ENCODE measurements at places on chromosomes 4 and X.
A peak's percentile ranks its signal among the peaks of the same experiment; 100 is the strongest.

DNA sequence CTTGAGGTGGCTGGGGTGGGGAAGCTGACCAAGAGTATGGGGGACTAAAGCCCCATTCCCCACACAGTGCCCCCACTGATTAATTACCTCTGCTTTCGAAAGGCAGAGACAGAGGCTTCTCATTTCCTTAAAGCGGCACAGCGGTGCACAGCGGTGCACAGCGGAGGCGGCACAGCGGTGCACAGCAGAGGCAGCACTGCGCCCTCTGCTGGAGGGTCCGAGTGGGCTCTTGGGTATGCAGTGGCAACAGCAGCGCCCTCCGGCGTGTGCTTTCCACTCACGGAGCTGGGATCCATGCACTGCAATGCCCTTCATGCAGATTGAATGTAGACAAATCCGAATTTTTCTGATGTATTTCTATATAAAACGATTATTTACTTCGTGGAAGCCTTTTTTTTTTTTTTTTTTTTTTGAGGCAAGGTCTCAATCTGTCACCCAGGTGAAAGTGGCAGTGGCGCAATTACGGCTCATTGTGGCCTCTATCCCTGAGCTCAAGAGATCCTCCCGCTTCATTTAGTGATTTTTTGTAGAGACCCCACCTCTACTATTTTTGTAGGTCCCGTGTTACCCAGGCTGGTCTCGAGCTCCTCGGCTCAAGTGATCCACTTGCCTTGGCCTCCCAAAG, 19.7 kb upstream of the PRPS2 start:
- peak; percentile 76 for DNase-seq

DNA sequence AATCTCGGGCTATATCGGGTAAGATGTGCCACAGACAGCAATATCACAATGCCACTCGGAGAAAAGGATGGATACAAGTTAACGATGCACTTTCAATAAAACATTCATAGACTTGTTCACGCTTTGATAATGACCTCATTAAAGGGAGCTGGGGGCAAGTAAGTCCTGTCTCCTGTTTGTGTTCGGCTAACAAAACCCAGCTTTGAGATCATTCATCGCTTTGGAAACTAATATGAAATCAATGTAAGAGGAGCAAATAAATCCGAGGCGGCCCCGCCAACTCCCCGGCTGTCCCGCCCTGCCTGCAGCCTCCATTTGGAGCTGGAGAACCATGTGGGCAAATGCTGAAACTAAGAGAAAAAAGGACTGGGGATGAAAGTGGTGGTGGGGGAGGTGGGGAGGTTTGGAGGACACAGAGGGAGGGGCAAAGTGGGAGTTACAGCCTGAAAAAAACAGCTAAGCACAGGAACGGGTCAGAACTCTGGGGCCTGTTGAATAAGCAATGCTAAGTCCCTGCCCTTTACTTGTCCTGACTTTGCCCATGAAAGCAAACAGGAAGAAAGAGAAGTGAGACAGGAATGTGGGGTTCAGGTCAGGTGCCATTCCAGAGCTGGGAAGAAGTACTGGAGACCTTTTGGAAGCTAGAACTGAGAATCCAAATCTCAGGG, 3.5 kb upstream of the GSX2 start:
- no peak for DNase-seq

DNA sequence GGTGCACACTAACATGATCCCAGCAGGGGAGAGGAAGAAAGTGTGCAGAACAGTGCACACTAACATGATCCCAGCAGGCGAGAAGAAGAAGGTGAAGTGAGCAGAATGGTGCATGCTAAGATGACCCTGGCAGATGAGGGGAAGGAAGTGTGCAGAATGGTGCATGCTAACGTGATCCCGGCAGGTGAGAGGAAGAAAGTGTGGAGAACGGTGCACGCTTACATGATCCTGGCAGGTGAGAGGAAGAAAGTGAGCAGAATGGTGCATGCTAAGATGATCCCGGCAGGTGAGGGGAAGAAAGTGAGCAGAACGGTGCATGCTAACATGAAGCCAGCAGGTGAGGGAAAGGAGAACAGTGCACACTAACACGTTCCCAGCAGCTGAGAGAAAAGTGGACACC, 83.7 kb downstream of the ACOX3 start:
- DNase-seq: no peak

DNA sequence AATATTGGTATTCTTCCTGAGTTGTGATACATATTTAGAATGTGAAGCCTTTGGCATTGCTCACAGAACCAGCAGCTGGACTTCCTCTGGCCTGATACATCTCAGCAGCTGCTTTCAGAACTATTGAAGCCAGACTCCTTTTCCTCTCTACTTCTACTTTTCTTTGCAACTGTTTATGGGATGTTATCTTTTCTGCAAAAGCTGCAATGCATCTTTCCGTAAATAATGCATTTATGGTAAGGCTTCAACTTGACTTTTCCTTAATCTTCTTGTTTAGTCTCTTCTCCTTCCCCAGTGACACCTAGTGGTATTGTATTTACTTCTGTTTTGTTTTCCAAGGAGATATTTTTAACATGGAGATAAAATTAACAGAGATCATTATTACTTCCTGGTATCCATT, 1548.7 kb downstream of the PCDH7 start:
- DNase-seq: no peak

DNA sequence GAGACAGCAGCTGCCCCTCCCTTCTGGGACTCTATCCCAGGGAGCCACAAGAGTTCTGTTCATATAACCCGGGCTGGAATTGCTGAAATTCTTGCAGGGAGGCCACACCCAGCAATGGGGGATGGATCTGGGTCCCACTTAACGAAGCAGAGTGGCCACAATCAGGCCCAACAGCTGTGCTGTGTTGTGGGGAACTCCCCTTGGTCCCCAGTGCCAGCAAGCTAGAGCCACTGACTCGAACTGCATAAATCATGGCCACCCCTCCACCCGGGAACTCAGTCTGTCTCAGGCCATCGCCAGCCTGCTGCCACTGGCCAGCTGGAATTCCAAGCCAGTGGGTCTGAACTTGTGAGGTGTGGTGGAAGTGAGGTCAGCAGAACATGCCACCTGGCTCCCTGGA, 111.1 kb downstream of the KLF8 start:
- no peak for DNase-seq

GRCh38 chr4:81314897-81315470, 100.0 kb upstream of the PRKG2 start:
- DNase-seq: no peak

- peak; percentile 12 for DNase-seq
Observed at GRCh38 chrX:40581336-40581920, 658 bp downstream of the ATP6AP2 start.

GRCh38 chrX:134911348-134911747, 79.4 kb upstream of the SMIM10 start:
- DNase-seq: no peak

- no peak for DNase-seq
Observed at GRCh38 chr4:29405116-29405515, 1315.1 kb upstream of the PCDH7 start.

GRCh38 chr4:64001229-64001898, 407.9 kb downstream of the TECRL start:
- DNase-seq: no peak

DNA sequence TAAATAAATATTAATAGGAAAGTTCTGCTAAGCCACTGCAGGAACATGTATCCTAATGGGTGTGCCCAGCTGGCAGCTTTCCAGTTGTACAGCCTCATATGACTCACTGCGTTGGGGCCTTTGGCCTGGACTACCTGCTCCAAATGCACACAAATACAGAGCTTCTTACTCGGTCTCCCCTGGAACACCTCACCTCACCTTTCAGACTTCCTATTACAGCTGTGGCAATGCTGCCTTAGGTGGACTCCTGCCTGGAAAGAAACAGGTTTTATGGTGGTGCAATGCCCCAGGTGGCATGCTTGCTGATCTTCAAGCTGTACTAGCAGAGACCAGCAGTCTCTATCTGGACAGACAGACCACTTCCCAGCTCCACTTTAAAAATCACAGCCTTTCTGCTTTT, 85.7 kb upstream of the EXOC1L start:
- DNase-seq: no peak

DNA sequence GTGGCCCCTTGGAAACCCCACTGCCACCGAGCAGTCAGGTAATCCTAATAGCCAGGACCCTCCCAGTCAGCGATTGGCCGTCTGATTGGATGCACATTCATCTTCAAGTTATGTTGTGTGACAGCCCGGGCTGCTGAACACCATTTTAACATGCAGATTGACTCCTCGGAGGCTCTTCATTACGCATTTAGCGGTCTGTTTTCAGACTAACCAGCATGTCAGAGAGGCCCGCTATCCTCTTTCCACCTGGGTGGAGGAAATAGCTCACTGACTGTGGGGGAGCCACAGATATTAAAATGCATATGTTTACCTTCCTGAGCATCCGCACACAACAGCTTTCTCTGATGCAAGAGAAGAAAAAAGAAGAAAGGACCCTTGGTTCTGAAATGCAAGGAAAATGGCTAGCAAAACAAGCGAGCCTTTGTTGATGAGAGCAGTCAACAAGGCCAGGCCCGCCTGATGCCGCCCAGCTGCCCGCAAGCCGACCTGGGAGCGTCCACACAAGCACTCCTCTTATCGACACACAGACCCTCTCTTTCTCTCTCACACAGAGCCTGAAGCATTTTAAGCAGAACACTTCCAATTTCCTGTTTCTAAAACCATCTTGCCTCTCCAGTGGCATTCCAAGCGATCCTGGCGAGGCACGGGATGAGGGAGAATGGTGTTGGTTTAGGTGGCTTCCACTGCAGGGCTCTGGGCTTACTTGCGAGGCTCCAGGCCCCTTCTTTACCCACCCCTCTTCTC, 118.3 kb downstream of the MGST2 start:
- DNase-seq: no peak

- no peak for DNase-seq
Observed at GRCh38 chr4:92232566-92232965, 71.2 kb upstream of the GRID2 start.

- no peak for DNase-seq
Observed at GRCh38 chr4:53132132-53132891, 233.5 kb downstream of the SCFD2 start.

DNA sequence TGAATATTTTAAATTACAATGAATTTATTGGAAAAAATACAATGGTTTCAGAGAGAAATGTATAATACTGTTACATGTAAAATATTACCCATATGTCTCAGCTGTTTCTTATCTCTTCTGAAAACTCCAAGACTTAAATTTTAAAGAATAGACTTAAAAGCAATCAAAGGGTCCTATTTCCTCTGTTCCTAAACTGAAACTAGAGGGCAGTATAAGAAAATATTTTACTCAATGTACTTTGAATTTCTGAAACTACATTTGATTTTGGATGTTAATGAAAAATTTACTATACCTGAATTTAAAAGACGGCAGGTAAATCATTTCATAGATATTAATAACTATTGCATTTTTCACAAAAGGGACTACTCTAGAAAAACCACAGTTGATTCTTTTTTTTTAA, 200.2 kb downstream of the LRBA start:
- no peak for DNase-seq

DNA sequence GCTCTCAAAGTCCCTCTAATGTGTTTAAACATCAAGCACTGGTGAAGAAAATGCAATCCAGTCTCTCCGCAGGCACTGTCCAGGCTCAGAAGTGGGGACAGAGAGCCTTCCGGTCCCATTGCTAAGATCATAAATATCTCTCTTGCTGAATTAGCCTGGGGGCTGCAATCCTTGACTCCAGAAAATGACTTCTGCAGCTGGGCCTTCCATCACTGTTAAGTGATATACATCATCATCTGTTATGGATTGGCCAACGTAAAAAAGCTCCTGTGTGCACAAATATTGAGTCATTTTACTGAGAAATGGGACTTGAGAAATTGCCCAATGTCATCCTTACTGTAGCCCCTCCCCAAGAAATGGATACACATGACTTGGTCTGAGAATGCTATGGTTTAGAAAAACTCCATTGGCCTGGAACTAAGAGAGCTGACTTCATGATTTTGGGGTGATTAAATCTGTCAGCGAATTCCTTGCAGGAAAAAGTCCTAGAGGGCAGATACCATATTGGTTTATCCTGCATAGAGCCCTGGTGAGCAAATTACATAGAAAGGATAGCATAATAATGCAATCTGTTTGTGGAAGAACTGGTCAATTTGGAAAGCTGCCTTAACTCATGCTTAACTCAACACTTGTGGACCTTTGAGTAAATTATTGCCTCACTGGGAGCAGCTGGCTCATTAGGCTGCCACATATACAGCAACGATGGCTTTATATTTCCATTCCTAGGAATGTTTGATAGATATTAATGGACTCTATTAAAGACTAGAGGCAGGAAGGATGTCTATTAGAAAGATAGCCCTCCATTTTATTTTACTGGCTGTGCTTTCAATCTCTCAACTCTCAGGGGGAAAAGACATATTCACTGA, 346.1 kb downstream of the GBA3 start:
- no peak for DNase-seq

DNA sequence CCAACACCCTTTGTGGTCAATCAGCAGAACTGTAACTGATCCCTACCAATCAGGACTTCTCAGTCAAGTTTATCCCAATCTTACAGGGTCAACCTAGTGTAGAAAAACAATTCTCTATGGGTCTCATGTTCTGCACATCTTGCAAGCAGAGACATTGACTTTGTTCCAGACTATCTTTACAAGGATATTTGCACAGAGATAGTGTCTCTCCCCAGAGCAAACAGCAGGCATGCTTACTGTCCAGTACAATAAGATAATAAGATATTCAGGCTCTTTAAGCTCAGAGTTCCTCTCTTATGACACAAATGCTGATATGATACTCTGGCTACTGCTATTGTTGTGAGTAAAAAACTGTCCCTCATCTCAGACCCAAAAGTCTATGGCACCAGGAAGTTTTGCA, 53.2 kb downstream of the ACSL4 start:
- DNase-seq: no peak

DNA sequence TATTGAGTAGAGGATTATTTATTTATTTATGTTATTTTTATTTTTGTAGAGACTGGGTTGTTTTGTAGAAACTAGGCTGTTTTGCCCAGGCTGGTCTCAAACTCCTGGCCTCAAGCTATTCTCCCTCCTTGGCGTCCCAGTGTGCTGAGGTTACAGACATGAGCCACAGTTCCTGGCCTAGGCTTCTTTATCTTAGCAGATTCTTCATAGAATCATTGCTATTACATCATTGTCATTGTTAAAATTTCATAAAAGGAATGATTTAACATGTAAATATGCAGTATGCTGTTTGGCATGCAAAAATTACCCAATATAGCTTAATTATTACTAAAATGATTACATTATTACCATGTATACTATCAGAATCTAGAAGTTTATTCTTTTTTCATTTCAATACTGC, 24.2 kb downstream of the SULT1E1 start:
- DNase-seq: no peak

DNA sequence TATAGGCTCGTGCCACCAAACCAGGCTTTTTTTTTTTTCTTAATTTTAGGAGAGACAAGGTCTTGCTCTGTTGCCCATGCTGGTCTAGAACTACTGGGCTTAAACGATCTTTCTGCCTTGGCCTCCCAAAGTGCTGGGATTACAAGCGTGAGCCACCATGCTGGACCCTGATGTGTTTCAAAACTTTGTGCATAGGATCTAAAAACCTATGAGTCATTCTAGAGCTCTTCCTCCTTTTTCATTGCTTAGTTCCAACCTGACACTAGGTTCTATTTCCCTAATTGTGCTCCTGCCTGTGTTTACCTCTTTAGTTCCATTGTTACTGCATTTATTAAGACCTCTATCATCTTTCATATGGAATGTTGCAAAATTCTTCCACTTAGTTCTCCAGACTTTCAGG, 57.3 kb downstream of the HPGD start:
- no peak for DNase-seq
